ENCODE measurements at places on chromosomes 12 and 14.

GRCh38 chr12:62865065-62865464 is 69.9 kb downstream of the PPM1H start:
- DNase-seq, result no peak

DNA sequence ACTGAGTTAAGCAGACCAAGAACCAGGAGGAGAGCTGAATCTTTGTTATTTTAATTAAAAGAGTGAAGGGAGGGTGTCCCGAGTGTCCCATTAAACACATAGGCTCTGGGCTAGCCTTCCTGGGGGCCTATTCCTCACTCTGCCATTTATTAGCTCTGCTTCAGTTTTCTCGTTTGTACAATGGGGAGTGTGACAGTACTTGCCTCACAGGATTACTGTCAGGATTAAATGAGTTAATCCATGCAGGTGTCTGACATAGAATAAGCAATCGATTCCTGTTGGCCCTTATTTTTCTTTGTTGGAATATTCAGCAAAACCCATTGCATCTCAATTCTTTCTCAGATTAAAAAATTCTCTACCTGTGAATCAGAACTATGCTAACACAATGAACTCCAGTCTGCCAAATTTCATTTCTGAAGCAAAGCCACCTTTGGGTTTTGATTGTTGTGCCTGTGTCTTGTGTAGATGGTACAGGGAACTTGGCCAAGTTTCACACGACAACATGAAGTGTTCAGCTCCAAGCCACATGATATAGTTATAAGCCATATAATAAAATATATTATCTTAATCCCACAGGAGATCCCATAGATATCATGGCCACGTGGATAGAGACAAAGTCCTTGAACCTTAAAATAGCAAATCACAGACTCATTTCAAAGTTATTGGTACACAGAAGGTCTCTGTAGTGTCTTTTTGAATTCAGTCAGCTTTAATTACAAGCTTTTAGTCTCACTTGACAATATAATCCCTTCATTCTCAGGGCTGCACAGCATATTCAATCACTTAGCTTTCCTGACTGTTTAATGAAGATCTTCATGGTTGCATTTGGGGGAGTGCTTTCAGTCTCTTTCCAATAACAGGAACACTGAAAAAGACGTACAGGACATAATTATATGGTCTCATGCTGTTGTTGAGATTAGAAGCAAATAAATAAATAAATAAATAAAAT is 34.4 kb upstream of the CRY1 start:
- DNase-seq, result no peak

GRCh38 chr12:98513379-98514322 is 1.7 kb upstream of the TMPO start:
- DNase-seq, result no peak

DNA sequence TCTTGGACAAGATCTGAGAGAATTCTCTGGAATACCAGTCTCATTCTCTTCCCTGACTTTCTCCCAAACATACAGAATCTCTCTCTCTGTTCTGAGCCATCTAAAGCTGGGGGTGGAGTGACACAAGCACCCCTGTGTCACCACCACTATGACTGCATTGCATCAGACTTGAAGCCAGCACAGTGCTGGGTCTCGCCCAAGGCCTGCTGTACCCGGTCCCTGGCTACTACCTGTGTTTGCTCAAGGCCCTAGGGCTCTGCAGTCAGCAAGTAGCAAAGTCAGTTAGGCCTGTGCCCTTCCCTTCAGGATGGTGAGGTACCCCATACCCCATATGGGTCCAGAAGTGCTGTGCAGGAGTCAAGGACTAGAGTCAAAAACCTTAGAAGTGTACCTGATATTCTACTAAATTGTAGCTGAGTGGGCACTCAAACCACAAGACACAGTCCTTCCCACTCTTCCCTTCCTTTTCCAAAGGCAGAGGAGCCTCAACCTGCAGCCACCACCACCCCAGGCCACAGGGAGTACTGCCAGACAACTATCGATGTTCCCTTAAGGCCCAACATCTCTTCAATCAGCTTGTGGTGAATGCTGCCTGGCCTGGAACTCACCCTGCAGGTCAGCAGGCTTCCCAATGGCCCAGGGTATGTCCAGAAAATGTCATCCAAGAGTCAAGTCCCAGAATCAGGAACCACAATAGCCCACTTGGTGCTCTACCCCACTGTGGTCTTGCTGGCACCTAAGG is 21.2 kb upstream of the RDH16 start:
- DNase-seq, result no peak

- DNase-seq, result no peak
Observed at GRCh38 chr14:40003773-40004172, 571.5 kb upstream of the FBXO33 start.

GRCh38 chr14:68583548-68584280 is 209.2 kb downstream of the ZFP36L1 start:
- DNase-seq, result no peak

- no peak for DNase-seq
Observed at GRCh38 chr12:11761869-11762567, 112.5 kb downstream of the ETV6 start.

DNA sequence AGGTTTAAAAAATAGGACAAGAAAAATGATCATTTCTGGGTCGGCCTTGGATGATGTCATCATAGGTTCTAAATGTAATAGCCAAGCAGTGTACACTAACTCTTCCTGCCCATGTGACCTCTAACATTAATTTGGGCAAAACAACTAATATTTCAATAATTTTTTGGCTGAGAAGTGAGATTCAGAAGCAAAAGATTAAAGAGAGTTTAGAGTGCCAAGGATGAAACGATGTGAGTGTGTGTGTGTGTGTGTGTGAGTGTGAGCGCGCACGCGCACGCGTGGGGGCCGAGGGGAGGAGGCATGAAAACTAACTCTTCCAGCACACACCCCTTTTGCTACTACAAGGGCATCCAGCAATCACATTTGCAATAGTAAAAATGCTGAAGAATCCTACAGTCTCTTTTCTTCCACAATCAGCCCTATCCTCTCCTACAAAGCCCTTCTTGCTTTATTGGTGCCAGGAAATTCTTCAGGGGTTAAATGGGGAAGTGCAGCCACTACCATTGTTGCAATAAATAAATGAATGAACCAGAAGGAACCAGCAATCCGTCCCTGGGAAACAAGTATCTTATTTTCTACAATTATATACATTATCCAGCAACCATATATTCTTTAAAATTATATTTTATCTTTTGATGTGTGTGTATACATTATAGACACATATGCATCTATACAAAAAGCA is 52.9 kb downstream of the PEBP1 start:
- no peak for DNase-seq

GRCh38 chr12:4829793-4830162 is 79.9 kb upstream of the KCNA1 start:
- DNase-seq, result no peak

DNA sequence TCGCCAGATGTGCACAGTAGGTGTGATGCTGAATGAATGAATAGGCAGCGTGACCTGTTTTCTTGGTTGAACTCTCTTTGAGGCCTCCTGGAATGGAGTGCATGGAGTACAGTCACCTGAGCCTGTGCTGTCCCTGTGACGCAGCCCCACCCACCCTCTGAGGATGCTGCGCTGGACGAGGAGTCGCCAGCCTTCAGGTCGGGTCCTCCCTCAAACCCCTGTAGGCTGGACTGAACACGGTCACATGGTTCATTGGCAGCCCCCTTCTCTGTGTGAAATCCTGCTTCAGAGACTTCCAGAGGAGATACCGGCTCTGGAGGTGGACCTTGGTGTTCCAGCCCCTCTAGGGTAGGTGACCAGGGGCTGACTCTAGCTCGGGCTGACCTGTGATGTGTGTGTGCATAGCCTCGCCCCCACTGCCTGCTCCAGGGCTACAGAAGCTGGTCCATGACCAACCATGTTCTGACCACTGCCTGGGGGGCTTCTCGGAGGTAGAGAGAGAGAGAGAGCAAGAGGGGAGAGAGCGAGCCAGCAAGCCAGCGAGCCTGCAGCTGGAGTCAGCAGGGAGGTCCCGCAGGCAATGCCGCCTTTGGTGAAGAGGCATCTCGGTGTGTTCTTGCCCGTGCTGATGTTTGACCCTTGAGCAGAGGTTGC is 158.0 kb upstream of the RTL1 start:
- no peak for DNase-seq

DNA sequence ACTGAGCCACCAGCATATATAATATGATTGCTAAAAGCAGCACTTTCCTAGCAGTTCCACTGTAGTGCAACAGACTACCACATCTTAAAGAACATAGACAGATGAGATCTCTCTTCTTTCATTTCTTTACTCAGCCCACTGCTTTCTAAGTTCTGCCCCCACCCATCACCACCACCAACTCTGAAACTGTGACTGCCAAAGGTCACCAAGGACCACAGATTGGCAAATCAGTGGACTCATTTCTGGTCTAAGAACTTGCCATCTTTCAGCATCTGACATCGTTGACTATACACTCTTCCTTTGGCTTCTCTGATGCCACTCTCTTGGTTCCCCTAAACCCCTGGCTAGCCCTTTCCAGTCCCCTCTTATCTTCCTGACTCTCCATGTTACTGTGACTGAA is 38.4 kb downstream of the IFNG start:
- no peak for DNase-seq

DNA sequence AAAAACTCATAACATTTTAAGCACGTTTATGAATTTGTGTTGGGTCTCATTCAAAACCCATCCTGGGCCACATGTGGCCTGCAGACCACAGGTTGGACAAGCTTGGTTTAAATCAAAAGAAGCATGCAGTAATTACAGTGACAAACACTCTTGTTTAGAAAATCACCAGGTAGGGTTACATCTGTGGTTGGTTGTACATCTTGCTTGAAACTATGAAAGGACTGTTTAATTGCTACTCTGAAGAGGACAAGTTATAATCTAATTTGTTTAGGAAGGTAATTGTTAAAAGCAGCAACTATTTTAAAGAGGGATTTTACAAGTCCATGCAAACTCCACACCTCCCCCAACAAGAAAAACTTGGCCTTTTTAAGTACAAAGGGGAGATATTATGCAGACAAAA is 4.0 kb downstream of the TRIP11 start:
- DNase-seq, result no peak

DNA sequence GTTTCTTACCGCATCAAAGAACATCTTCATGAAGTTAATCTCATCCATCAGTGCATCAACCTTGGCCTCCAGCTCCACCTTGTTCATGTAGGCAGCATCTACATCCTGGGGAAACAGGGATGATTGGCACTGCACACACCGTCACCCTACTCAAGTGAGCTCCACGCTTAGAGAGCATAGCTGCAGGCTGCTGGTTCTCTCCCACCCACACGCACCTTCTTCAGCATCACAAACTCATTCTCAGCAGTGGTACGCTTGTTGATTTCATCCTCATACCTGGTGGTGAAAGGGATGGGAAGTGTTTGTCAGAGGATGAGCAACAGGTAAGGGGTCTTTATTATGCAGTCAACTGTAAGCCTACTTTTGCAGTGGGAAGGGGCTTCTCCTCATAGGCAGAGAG is 2.3 kb downstream of the KRT5 start:
- no peak for DNase-seq

GRCh38 chr12:27076468-27076867 is 5.9 kb downstream of the C12orf71 start:
- no peak for DNase-seq
